Activated T-cell treated with anti-CD3 and anti-CD28 coated beads, Interleukin-2, amount 50 U/mL, for 24 hours (primary cell): ENCODE measurements at places on chromosomes 5 and 9.

DNA sequence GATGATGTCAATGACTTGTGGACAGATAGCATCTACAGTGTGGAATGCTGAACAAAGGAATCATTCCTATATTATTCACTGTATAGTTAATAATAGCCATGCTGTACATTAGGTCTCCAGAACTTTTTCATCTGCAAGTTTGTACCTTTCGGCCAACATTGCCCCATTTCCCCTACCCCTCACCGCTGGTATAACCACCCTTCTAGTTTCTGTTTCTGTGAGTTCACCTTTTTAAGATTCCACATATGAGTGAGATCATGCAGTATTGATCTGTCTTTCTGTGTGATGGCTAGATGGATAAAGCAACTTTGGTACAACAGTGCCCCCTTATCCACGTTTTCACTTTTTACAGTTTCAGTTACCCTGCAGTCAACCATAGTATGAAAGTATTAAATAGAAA is 18.8 kb upstream of the ALDH1B1 start:
- DNase-seq, result no peak

- no peak for DNase-seq
Observed at GRCh38 chr5:154984946-154985516, 28.5 kb upstream of the KIF4B start.

DNA sequence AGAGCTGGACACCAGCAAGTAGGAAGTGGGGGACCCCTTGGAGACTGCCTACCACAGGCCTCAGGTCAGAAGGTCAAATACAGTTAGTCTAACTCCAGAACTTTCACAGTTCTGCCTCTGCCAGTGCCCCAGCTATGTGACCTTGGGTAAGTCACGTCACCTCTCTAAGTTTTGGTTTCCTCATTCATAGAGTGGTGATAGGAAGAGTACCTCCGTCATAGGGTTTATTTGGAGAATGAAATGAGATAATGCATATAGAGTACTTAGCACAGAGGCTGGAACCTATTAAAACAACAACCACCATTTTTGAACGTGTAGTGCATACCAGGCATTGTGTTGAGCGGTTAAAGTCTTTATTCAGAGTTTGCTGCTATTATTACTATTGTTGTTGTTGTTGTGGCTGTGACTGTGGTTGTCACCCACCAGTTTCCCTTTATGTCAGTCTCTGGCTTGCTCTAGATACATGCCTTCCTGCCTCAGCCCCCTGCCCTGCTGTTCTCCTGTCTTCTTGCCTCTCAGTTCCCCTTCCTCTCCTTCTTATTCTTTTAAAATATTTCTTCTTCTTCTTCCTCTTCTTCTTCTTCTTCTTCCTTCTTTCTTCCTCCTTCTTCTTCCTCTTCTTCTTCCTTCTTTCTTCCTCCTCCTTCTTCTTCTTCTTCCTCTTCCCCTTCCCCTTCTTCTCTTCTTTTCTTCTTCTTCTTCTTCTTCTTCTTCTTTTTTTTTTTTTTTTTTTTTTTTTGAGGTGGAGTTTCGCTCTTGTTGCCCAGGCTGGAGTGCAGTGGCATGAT is 67.8 kb downstream of the RALGPS1 start:
- no peak for DNase-seq

- no peak for DNase-seq
Observed at GRCh38 chr5:66540078-66540477, 56.1 kb upstream of the MAST4 start.

DNA sequence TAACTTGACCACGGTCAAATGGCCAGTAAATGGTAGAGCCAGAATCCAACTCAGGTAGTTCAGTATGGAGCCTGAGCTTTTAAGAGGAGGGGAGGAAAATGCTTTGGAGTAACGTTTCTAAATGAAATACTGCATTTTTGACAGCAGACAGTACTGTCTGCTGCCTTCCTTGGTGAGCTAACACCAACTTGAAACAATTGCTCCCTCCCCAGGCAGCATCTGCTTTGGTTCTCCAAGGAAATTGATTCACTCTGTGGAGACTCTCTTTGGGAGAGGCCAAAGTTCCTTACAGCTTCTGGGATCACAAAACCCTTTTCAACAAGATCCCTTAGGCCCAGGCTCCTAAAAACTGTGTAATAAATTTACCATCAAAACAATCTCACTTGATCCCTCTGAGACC is 75.2 kb upstream of the SSBP2 start:
- DNase-seq, result no peak

DNA sequence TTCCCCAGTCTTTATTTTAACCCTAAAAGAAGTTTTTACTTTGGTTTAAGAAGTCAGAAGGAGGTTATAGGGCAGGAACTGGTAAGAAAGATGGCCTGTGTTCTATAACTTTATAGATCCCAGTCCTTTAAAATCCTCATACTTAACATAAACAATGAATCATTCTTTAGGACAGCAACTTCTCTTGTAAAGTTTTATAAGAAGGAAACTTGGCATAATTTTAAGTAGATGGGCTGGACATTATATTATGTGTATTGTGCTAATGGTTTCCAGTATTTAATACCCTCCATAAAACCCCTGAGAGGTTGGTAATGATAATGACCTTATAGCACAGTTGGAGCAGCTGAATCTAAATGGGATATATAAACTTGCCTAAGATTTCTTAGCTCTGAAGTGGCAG is 247.2 kb downstream of the FAM170A start:
- DNase-seq, result no peak

GRCh38 chr9:70340572-70340971 is 73.9 kb downstream of the KLF9 start:
- no peak for DNase-seq

DNA sequence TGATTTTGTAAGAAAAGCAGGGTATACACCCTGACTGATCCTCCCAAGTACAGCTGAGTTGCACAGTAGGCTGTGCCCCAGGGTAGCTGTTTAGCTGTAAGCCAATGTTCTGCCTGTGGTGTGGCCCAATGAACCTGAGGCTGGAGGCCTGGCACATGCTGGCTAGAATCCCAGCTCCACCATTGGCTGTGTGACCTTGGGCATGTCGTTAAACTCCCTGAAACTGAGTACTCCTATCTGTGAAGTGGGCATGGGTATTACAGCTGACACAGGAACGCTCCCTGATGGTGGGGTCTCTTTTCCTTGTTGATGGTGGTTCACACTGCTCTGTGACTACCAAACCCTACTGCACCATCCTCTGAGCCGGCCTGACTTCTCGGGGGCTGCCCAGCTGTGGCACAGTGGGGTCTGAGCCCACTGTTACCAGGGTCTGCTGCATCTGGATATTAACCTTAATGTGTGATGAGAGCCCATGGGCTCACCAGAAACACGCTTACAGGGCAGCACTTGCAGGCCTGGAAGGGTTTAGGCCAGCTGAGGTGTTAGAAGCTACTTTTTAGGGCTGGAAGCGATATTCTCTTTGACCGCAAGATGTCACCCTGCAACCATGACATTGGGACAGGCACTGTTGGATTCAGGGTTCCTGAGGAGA is 7.0 kb upstream of the GADD45G start:
- DNase-seq, result peak; percentile 54

GRCh38 chr9:114017741-114018715 is 60.1 kb downstream of the AMBP start:
- DNase-seq, result peak; percentile 15

- no peak for DNase-seq
Observed at GRCh38 chr5:98757978-98758377, 15.5 kb upstream of the RGMB start.

GRCh38 chr9:128054087-128054486 is 13.0 kb downstream of the NAIF1 start:
- no peak for DNase-seq

DNA sequence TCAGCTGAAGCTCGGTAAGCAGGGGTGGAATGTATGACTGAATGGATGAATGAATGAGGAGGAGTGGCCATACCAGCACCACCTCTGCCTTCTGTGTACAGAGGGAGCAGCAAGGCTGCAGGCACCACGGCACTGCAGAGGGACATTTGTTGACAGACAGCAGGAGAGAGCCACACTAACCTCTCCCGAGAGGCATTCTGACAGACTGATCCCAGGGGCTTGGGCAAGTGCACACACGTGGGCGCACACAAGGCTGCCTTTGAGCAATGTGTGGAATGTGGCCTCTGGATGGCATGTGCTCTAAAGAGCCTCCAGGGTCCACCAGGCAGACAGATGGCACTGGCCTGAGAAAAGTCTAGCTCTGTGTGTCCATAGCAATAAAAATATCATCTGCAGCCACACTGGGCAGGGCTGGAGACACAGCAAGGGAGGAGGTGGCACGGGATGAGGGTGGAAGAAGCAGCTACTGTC is 111.8 kb downstream of the ACTL7B start:
- no peak for DNase-seq

DNA sequence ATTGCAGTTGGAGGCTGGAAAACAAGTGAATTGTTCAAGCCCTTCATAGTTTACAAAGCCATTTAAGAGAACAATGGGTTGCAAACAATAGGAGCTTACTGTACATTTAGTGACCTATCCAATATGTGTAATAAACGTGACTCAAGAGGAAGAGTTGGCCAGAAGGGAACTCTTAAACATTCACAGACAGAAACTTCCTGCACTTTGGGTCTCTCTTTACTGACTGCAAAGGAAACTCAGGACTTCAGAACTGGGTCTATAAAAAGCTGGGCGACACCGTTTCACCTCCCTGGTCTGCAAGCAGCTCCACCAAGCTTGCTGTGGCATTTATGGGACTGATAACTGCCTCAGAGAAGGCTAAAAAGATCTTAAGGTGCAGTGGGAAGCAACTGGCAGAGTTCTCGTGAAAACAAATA is 48.7 kb upstream of the SPATA31D4 start:
- DNase-seq, result no peak

DNA sequence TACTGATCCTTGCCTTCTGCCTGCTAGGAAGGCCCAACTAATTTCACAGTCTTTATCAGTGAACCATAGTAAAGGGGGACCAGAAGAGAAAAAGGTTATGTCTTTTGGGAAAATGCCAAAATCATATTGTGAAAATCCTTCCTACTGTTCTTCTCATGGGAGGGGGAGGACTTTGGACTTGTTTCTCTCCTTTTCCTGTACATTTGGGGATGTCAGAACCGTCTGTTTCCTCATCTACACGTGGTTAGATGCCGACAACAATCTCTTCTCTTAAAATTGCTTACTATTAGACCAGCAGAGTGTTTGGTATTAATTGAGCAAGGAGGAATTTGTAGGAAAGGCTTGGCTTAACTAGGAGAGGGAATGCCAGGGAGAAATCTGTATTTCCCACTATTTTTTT is 77.2 kb downstream of the TMC1 start:
- DNase-seq, result no peak
